GOT3 (cell line): ENCODE measurements at places on chromosomes 6 and 20.

GRCh38 chr6:155936551-155936950 is 480.9 kb upstream of the NOX3 start:
- no peak for DNase-seq

- no peak for DNase-seq
Observed at GRCh38 chr20:44085616-44086434, 101.2 kb downstream of the JPH2 start.

GRCh38 chr20:58277107-58277506 is 32.4 kb upstream of the RAB22A start:
- DNase-seq = no peak

- no peak for DNase-seq
Observed at GRCh38 chr6:56288347-56288746, 41.0 kb upstream of the COL21A1 start.

DNA sequence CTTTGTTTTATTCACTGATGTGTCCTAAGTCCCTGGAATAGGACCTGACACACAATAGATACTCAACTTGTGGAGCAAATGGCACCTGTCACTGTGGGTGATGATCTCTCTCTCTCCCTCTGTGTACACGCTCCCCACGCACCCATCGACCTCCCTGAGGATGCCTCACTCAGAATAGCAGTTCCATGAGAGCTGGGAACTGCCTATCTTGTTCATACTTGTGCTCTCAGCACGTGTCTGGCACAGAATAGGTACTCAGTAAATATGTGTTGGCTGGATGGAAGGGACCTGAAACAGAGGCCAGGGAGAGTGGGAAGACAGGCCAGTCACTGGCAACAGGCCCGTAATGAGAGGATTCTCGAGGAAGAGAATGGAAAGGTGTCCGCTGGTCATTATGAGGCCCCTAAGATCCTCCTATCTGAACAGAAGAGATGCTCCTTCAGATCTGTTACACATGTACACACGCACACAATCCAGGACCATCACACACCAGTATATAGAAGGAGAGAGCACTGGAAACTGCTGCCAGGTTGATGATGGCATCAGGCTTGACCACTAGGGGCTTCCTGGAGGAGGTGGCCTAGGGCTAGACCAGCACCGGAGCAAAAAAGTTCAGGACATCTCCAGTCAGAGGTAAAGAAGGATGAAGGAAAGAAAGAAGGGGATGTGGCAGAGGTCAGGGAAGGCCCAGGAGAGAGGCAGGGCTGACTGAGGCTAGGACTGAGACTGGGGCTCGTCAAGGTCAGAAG is 30.9 kb downstream of the VEGFA start:
- DNase-seq = no peak

DNA sequence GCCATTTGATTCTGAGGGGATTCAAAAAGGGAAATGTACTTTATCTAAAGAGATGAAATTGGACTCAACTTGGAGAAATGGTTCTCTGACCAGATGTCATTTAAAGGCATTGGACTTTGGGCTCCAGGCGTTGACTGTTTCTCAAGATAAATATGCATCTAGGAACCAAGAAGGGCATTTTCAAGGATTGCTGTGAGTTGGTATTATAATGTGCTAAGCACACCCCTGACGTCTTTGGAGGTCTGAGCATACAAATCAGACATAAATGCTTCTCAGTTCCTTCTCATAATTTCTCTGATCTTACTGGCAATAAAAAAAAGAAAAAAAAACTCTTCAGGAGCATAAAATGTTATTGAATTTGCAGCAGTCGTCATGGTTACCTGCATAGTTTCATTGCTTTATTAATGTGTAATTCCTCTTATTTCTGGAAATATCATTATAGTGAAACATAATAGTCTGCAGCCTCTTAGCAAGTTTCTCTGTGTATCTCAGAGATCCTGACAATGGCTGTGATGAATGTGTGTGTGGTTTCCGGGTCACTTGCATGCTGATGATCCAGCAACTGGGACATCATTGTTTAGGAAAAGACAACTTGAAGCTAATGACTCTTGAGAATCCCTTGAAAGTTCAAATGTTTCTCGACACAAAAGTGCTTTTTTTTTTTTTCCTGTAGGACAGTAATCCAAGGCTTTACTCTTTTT is 136.0 kb downstream of the AIG1 start:
- DNase-seq = no peak

DNA sequence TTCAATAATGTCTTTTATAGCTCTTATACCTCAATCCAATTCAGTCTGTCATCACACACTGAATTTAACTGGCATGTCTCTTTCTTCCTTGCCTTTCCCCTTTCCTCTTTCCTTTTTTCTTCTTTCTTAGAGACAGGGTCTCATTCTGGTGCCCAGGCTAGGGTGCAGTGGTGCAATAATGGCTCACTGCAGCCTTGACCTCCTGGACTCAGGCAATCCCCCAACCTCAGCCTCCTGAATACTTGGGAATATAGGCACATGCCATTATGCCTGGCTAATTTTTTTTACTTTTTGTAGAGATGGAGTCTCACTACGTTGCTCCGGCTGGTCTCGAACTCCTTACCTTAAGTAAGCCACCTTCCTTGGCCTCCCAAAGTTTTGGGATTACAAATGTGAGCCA is 65.9 kb downstream of the CBFA2T2 start:
- no peak for DNase-seq

GRCh38 chr20:20275636-20276035 is 92.3 kb upstream of the INSM1 start:
- no peak for DNase-seq

DNA sequence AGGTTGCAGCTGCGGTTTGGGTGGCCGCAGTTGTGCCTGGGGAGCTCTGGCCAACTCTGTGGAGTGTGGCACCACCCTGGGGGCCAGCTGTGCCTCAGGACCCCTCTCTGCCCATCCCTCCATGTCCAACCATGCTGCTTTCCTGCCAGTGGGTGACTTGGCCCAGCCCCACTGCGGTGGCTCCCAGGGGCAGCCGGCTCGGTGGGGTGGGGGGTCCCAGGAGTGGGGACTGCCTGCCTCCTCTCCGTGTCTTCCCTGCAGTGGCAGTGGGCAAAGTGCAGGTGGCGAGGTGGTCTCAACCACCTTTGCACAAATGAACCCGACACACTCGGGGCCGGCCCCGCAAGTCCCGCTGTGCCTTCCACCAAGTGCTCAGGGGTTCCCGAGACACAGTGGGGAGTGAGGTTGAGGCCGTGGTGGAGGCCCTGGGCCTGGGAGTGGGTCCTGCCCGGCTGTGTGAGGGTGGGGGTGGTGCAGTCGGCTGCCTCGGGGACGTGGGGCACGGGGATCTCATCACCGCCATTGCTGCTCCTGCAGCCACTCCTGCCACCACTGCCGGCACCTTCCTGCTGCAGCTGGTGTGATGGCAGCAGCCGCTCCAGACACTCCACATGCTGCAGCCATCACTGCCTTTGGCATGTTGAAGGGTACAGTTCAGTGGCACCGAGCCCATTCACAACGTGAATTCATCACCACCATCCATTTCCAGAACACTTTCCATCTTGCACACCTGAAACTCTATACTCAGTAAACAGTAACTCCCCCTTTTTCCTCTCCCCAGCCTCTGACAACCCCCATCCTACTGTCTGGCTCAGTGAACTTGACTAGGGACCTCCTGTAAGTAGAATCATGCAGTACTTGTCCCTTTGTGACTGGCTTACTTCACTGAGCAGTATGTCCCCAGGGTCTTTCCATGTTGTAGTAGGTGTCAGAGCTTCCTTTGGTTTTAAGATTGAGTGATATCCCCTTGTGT is 10.7 kb upstream of the SLCO4A1 start:
- no peak for DNase-seq

GRCh38 chr20:10300582-10301446 is 82.2 kb downstream of the SNAP25 start:
- DNase-seq = no peak

DNA sequence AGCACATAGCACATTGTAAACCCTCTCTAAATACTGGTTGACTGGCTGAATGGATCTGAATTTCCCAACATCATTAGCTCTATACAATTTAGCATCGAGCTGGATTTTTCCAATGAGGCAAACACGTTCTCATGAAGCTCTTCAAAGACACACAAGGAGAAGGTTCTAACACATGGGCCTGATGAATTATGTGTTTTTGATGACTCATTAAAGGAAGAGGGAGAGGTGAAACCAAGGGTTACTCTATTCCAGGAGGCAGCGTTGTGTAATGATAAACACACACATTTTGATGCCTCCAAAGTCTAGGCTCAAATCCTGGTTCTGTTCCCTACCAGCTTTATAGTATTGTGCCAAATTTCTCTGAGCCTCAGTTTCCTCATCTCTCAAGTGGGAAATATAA is 84.3 kb downstream of the PFDN4 start:
- DNase-seq = no peak

DNA sequence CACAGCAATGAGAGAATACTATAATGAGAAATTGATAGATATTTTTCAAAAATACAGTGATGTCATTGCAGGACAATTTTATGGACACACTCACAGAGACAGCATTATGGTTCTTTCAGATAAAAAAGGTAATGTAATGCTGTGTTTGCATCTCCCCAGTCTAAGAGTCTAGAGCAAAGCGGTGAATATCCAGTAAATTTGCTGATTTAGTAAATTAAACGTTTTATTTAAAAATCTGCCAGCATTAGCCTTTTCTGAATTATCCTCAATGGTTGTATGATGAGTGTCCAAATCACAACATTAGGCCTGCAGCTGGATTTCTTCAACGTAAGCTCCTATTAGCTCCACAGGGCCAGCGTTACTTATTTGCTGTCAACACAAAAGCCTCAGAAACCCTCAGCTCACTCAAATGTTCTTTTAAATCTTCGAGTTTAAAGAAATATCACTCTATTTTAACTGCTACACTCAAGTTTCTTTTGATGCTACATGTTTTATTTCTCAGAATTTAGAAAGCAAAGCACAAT is 16.0 kb downstream of the SMPDL3A start:
- DNase-seq = no peak

DNA sequence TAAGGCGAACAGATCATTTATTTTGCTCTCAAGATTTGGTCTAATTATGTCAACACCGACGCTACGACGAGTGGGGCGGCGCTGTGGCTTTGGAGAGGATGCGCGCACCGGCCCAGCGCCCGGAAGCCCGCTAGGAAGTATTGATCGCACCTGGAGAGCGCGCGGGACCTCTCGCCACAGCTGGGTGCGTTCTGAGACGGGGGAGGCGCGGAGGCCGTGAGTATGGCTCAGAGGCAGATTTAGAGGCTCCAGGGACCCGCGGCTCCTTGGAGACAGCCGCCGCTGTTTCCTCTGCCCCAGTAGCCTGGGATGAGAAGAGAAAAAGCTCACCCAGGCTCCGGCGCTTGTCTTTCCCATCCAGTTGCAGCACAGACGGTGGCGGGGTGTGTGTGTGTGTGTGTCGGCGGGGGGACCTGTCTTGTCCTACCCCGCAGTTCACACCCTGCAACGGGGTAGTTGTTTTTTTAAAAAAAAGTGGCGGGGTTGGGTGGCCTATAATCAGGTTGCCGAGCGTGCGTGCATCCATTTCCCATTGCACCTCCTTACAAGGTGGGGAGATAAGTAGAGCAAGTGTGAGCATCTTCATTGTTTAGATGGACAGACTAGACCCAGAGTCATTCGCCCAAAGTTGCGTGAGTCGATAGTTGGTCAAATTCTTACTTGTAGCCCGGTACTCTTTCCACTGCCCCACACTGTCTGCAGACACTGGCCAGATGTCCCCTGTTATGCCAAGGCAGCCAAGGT is 11.2 kb downstream of the TFAP2D start:
- DNase-seq = no peak

DNA sequence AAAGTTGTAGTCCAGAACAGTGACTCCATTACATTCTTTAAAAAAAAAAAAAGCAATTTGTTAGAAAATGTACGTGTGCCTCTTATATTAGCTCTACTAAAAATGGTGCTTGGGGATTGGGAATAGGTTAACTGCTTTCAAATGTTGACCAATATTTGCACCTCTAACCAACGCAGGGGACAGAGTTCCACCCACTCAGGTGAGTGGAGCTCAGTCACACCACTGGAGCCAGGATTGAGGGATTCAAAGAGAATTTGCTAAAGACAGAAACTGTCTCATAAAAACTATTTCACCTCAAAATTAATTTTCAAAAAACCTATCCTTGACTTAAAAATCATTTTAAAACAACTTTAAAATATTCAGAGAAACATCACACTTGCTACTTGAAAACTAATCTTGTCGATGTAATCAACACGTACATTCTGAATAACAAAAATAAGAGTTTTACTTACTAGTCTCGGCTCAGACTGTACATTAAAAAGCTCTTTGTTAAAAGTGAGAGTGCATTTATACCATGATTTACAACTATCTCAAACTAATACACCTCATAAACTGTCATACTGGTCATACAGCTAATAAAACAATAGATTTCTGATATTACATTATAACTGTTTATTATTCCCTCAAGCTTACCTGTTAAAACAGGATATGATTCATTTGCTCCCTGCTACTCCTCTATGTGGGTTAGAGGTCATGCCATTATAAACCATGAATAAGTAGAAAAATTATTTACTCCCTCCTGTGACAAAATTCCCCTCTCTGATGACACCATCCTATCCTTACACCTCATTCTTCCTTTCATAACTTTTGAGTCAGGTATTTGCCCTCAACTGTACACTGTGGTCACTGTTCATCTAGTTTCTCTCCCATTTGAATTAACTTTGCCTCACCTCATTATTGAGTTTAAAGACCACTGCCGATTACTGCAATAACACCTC is 88.6 kb downstream of the PDE10A start:
- no peak for DNase-seq

DNA sequence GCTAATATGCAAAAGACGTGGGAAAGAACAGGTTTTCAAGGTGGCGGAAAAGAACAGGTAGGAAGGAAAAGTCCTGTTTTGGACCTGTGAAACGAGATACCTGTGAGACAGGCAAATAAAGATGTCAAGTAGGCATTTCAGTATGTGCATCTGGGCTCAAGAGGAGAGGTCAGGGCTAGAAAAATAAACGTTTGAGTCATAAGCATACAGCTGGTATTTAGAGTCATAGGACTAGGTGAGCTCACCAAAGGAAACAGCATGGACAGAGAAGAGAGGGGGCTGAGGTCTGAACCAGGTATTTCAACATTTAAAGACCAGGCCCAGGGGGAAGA is 14.9 kb downstream of the MTFR2 start:
- DNase-seq = no peak

DNA sequence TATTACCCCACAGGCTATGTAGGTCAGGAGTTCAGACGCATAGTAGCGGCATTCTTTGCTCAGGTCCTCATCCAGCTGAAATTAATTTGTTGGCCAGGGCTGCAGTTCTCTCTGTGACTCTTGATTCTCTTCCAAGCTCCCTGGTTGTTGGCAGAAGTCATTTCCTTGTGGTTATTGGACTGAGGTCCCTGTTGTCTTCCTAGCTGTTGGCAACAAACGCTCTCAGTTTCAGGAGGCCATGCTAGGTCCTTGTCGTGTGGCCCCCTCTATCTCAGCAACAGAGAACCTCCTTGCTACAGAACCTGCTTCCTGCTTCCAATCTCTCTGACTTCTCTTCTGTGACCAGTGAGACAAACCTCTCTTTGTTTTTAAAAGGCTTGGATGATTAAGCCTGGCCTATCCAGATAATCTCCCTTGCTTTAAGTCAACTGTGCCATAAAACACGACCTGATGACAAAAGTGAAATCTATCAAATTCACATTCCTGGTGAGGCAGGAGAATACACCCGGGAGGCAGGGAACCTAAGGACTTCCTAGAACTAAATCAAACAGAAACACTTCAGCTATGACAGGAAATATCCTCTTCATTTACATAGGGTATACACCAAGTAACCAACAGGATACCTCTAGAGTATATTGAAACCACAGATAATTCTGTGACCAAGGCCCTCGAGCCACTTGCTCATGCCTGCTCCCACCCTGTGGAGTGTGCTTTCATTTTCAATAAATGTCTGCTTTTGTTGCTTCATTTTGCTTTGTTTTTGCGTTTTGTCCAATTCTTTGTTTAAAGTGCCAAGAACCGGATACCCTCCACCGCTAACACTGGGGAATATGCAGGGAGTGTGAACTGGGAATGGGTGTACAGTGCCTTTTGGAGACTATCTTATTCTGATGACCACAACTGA is 196.0 kb downstream of the BTBD3 start:
- DNase-seq = no peak
